ENCODE measurements at places on chromosomes 2 and 18.

DNA sequence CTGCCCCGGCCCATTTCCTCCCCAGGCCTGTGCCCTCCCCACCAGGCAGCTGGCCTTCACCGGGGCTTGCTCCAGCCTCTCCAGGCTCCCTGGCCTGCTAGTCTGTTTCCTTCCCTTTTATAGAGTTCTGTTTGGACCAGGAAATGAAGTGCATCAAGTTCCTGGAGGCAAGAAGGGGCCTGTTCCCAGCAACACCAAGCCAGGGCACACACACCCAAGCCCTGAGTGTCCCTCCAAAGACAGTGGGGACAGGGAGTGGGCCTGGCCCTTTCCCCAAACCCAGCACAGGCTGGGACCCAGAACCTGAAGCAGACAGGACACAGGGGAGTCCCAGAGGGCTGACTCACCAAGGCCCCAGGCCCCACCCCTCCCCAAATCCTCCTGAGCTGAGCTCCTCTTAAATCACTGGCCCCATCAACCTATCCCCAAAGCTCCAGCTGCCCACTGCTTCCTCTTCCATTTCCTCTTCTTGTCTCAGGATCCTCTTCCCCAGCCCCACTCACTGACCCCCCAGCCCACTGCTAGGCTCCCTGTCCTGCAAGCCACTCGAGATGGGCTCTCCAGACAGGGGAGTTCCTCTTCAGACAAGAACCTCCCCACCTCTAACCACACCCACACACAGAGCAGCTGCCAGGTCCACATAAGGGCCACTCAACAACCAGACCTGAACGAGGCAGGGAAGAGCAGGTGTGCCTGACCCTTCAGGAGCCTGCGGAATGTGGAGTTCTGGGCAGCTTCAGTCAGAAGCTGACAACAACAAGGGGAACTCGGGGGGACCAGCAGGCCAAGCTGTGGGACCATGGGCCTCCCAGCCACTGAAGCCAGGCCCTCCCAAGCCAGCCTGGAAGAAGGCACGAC lies 74.2 kb downstream of the TNS1 start:
- no peak overlapping the region for H3K4me3 ChIP-seq
- DNase-seq, result no peak
- no peak overlapping the region for H3K27ac ChIP-seq
- H3K4me1 ChIP-seq, result 0 out of 2 replicates have a peak, but pooled peaks cover 1% of the 10 kb centered on the region
- H3K36me3 ChIP-seq, result no peaks in the 10 kb centered on the region

DNA sequence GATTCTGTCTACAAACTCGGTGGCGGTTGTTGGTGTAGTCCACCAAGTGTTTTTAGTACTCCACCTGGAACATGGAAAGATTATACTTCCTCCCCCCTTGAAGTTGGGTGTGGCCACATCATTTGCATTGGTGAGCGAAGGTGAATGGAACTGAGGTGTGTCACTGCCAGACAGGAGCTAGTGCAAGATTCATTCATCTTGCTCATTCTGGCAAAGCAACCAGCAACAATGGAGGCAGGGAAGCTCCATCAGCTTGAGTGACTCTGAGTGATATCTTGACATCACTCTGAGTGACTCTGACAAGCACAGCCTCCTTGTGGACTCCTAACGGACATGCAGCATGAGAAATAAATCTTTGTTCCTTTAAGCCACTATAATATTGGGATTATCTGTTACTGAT lies 54.7 kb upstream of the SLC1A4 start:
- no peaks in the 10 kb centered on the region for H3K4me1 ChIP-seq
- H3K4me3 ChIP-seq, result no peak overlapping the region
- no peaks in the 10 kb centered on the region for H3K27me3 ChIP-seq
- peaks cover 4% of the 10 kb centered on the region for H3K36me3 ChIP-seq
- H3K27ac ChIP-seq, result no peak overlapping the region

DNA sequence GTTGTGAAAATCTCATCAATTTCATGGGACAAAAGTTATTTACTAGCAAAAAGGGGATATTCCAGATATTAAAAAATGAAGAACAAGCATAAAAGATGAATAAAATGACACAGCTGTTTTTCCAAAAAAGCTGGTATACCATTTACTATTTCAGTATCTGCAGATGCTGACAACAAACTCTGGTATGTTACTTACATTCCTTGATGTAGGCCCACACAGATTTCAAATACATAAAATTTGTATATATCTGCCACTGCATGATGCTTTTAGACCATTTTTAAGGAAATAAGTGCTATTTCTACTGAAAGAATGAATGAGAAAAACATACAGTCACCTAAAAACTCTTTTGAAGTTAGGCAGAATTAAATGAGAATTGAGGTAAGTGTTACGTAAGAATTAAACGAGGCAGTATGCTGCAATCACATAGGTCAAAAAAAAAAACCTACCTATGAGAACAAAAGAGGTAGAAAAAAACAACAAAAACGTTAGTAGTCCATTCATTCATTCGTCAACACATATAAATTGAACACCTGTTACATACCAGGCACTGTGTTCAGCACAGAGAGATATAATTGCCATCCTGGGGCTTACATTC lies 32.5 kb downstream of the ARL5A start:
- peaks cover 14% of the 10 kb centered on the region for H3K36me3 ChIP-seq
- H3K27ac ChIP-seq, result no peak overlapping the region
- no peak overlapping the region for H3K4me3 ChIP-seq
- no peak for DNase-seq
- no peaks in the 10 kb centered on the region for H3K27me3 ChIP-seq

DNA sequence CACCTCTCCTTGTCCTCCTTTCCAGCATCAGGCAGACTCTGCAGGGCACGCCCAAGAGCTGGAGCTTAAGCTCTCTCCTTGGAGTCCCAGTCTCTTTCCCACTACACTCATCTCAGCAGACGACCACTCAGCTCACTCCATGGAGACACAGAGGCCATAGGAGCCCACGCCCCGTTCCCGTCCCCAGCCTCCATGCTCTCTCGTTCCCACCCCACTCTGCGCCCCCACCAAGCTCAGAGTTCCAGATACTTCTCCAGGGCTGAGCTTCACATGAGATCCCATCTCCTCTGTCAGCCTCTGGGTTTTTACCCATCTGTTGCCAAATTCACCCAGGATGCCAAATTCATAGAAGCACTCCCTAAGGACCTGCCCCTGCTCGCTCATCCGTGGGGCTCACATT lies 87.3 kb downstream of the MALT1 start:
- no peak overlapping the region for H3K27ac ChIP-seq
- no peaks in the 10 kb centered on the region for H3K27me3 ChIP-seq
- H3K4me1 ChIP-seq, result no peaks in the 10 kb centered on the region
- DNase-seq, result no peak
- no peak overlapping the region for H3K4me3 ChIP-seq
- no peaks in the 10 kb centered on the region for H3K36me3 ChIP-seq

DNA sequence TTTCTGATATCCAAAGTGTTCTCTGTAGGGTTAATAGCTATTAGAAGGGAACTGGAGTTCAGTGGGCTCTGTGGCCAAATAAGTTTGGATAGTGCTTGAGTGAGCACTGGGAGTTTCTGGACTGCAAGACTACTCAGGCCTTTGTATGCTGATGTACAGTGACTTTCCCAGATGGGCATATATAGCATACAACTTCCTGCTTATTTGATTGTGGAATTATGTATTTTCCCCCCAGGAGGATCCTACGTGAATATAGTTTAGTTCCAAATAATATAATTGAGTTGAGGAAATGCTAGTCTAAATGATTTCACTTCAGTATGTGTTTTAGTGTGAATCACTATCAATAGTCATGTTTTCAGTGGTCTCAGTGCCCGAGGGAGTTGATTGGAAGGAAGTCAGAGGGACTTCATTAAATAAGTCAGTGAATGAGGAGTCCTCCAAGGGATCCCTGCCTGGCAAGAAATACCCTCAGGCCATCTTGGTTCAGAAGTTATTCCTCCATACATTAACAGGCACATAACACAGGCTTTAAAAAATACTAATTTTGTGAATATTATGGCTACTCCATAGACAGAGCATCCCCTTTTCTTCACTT lies 251.4 kb downstream of the PRKCE start:
- H3K4me3 ChIP-seq, result no peak overlapping the region
- no peaks in the 10 kb centered on the region for H3K27me3 ChIP-seq
- H3K27ac ChIP-seq, result no peak overlapping the region
- no peaks in the 10 kb centered on the region for H3K36me3 ChIP-seq
- H3K4me1 ChIP-seq, result no peaks in the 10 kb centered on the region
- DNase-seq, result no peak

- H3K27ac ChIP-seq, result no peak overlapping the region
- H3K36me3 ChIP-seq, result peaks cover 30% of the 10 kb centered on the region
- no peaks in the 10 kb centered on the region for H3K4me1 ChIP-seq
- H3K27me3 ChIP-seq, result no peaks in the 10 kb centered on the region
- H3K4me3 ChIP-seq, result no peak overlapping the region
Observed at GRCh38 chr2:69549421-69549820, 94.1 kb downstream of the AAK1 start.

DNA sequence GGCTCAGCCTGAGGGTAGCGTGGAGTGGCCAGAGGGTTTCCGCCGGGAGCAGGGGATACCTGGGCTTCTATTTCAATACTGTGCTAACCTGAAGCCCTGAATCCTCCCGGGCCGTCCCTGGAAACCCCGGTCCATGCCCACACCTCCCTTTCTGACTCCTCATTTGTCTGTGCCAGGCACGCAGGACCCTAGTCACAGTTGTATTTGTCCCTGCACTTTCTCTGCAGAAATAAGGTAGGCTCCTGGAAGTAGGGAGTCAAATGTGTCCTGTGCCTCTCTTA lies 418.8 kb upstream of the HS6ST1 start:
- no peaks in the 10 kb centered on the region for H3K4me1 ChIP-seq
- DNase-seq, result no peak
- no peaks in the 10 kb centered on the region for H3K27me3 ChIP-seq
- H3K36me3 ChIP-seq, result no peaks in the 10 kb centered on the region
- H3K27ac ChIP-seq, result no peak overlapping the region

DNA sequence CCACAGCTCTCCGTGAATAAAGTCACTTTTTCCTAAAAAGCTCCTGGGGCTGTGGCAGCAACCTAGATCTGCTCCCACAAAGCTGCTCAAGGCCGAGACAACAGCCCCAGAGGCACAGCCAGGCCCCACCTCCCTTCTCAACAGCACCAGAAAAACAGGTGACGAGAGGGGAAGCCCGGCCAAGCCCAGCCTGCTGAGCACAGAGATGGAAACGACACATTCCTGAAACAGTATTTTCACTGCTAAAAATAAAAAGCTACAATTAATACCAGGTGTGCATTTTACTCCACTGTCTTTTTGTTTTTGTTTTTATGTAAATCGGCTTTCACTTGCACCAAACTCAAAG lies 199.3 kb downstream of the HDAC4 start:
- H3K27ac ChIP-seq, result no peak overlapping the region
- no peak overlapping the region for H3K4me3 ChIP-seq
- DNase-seq, result no peak
- no peaks in the 10 kb centered on the region for H3K27me3 ChIP-seq
- H3K36me3 ChIP-seq, result peaks cover 3% of the 10 kb centered on the region
- no peaks in the 10 kb centered on the region for H3K4me1 ChIP-seq

GRCh38 chr2:16256601-16257321 lies 316.4 kb downstream of the MYCN start:
- H3K36me3 ChIP-seq, result peaks cover 5% of the 10 kb centered on the region
- H3K27ac ChIP-seq, result no peak overlapping the region
- DNase-seq, result no peak
- no peak overlapping the region for H3K4me3 ChIP-seq

DNA sequence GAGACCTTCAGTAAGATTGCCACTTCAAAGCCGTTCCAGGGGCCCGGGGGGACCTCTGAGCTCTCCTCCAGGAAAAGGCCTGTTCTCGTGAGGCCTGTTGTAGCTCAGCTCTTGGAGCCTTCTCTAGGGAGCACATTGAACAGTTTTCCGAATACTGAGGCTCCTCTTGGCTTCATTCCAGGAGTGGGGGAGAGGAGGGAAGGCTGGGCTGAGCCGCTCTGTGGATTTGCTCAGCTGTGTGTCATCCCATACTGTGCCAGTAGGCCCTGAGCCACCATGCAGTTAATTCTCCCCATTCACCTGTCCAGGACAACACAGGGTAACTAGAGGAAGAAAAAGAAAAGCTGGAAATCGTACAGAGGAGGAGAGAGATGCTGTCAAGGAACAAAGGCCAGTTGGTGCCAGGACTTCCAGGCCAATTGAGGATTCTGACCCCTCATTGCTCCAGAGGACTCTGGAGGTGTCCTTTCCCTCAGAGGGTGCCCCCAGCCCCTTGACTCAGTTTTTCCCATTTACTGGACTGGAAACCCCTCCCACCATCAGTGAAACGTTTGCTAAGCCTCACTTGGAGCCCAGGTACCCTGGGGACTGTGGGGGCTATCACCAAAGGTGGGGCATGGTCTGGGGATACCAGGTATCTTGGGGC lies 41.4 kb downstream of the HS1BP3 start:
- H3K27ac ChIP-seq, result no peak overlapping the region
- DNase-seq, result no peak
- no peaks in the 10 kb centered on the region for H3K4me1 ChIP-seq
- no peaks in the 10 kb centered on the region for H3K36me3 ChIP-seq

GRCh38 chr2:239606741-239607516 lies 206.1 kb upstream of the HDAC4 start:
- H3K27me3 ChIP-seq, result no peaks in the 10 kb centered on the region
- H3K36me3 ChIP-seq, result peaks cover 5% of the 10 kb centered on the region
- no peaks in the 10 kb centered on the region for H3K4me1 ChIP-seq

- no peak for DNase-seq
- no peaks in the 10 kb centered on the region for H3K4me1 ChIP-seq
- H3K36me3 ChIP-seq, result no peaks in the 10 kb centered on the region
- no peak overlapping the region for H3K27ac ChIP-seq
Observed at GRCh38 chr18:58566556-58567292, 62.2 kb downstream of the ALPK2 start.

GRCh38 chr2:237980087-237980486 lies 13.3 kb downstream of the UBE2F start:
- no peak for DNase-seq
- peaks cover 8% of the 10 kb centered on the region for H3K36me3 ChIP-seq
- H3K4me3 ChIP-seq, result no peak overlapping the region
- H3K4me1 ChIP-seq, result peaks cover 3% of the 10 kb centered on the region
